Hepatocyte (in vitro differentiated cells): ENCODE measurements at places on chromosomes 3 and 15.

GRCh38 chr3:48548126-48548525 is 8.5 kb downstream of the PFKFB4 start:
- DNase-seq: no peak

DNA sequence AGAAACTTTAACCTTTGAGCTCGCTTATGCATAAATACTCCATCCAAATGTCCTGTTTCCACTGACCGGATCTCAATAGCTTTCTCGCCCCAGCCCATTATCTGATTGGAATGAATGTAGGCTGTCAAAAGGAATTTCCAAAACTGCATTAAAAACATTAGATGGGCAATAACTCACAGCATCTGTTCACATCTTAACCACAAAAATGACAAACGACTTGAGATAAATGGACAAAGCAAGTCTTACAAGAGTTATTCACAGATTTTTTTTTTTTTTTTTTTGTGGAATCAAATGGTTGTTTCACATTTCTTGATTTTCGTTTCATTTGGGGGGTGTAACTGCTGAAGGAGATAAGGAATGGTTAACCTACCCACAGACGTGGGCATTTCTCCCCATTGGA is 39.7 kb upstream of the SLC2A2 start:
- no peak for DNase-seq

DNA sequence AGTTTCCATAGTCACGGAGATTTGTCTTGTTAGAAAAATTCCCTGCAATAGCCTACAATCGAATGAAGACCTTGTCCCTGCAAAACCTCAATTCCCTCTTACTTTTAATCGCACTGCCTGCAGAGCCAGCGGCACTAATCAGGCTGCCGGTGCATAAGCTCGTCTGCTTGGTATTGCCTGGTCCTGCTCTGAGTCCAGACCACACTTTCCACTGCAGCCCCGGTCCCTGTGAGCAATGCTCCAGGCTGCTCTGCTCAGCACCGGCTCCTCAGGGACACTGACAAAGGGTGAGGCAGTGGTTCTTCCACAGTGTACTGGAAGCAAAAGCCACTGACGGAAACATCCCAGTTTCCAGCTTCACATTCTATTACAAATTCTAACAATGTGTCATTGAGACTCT is 164.3 kb downstream of the OCA2 start:
- no peak for DNase-seq

GRCh38 chr15:67899596-67900283 is 59.9 kb upstream of the RNU6-1 start:
- DNase-seq: peak; percentile 30

DNA sequence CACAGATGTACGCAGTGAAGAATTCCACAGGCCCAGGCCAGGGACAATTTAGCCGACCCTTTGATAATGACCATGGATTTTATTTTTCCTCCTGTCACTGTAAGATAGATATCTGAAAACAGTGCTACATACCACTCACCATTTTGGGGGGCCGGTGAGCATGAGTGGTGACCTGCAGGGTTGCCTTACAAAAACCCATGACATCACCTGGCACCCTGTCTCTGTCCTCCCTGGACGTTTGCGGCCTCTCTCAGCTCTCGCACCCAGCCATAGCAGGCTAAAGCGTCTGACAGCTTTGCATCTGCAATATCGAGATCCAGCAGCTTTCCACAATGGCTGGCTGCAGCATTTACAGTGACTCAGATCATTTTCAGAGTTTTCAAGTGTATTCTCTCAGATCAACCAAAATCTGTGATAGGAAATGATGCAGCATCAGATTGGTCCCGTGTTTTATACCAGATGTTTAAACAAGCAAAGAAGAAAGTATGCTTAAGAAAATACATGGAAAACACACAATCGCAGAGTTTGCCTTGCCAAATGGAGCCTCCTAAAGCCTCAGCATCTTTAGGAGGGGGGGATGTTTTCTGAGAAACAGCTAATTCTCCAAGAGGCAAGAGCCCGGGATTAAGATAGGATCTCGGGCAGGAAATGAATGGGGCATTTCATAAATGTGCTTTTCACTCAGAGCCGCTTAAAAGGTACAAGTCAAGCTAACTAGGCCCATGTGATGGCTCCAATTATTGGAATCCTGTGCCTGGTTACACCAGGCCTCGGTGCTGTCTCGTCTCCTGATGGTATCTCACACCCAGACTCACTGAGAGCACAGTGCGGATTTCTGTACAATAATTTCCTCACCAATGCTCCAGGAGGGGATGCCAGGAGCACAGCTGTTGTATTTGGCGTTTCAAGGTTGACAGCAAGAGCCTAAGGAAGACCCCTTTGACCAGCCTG is 257.3 kb downstream of the XXYLT1 start:
- no peak for DNase-seq
